ENCODE measurements at places on chromosomes 12 and 14. TPM values are rescaled to one million over a fixed set of nuclear protein-coding genes. Genes with fewer than 3 reads are reported as not detected.

Gene KRT83
- total RNA-seq, result not detected

Gene AHNAK2
- 271 TPM for total RNA-seq

Gene TMCC3
- 0.59 TPM for total RNA-seq

Gene TAS2R30
- total RNA-seq, result 1.2 TPM

Gene RBMS2
- total RNA-seq, result 65.3 TPM

Gene CD163
- not detected for total RNA-seq

All from chondrocyte (in vitro differentiated cells).